NCI-H226 (cell line): ENCODE measurements at places on chromosomes 1 and 21.
A peak's percentile ranks its signal among the peaks of the same experiment; 100 is the strongest.

DNA sequence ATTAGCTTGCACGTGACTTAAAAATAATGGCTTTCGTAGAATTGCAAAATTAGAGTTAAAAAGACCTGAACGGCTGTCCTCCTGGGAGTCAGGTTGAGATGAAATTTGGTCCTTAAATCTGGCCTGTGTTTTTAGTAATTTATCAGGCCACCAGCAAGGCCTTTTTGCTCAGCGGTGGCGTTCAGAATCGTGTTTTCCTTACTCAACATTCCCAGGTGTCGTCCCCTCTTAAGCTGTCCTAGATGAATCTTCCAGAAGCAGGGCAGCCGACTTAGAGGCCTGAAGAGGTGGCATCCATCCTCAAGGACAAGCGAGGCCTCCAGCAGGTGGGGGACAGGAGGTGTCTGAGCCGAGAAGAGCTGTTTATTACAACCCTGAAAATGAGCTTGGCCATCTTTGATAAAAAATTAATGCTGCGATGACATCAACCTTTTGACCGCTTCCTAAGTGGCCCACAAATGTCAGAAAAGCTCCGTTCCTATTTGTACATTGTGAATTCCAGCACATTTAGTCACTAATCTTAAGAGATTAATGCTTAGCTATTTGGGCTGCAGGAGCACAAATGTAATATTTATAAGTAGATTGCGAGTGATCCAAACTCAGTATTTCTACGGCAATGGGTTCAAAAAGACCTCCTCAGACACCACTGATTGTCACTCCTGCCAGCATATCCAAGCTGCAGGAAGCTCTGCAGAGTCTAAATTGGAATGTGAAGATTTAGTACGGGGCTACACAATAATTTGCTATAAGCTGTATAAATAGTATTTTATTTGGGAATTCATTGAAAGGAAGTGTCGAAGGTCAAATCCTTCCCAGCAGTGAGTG is 344.1 kb upstream of the VAMP3 start:
- no peak for DNase-seq

GRCh38 chr1:8527941-8528340 is 210.0 kb downstream of the SLC45A1 start:
- DNase-seq, result no peak

DNA sequence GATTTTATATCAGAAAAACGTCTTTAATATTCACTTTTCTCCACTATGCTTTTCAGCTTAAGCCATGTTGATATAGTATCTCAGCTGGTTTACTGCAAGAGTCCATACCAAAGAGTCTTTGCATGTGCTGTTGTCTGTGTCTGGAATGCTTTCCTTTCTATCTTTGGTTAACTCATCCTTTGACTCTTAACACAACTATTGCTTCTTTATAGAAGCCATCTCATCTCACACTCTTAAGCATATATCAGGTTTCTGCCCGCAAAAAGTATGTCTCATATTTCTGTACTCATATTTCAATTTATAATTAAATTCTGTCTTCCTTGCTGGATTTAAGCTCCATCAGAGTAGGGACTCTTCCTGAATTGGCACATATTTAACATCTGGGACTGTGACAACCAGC is 220.9 kb upstream of the KCNK2 start:
- no peak for DNase-seq

DNA sequence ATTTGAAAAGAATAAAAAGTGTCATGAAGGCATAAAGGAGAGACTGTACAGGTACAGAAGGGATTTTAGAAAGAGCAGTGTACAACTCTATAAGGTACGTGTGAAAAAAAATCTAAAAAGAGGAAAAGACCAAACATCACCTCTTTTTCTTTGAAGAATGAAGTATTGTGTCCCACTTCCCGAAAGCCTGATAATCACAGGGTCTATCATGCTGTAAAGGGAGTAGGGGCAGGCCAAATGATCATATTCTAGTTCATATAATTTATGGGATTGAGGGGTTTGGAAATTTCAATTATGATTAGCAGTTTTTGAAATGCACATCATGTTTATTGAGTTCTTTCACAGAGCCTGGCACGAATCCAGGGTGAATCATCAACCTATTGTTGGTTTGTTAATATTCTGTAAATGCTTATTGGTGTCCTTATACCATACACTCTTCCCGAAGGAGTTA is 910 bp upstream of the RERE start:
- peak; percentile 15 for DNase-seq

DNA sequence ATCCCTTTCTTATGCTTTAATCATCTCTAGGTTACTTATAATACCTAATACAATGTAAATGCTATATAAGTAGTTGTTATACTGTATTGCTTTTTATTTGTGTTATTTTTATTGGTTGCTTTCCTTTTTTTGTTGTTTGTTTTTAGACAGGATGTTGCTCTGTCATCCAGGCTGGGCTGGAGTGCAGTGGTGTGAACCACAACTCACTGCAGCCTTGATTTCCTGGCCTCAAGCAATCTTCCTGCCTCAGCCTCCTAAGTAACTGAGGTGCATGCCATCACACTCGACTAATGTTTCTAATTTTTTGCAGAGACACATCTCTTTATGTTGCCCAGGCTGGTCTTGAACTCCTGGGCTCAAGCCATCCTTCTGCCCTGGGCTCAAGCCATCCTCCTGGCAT is 26.9 kb downstream of the KRTAP19-8 start:
- no peak for DNase-seq

- peak; percentile 39 for DNase-seq
These were observed 33.3 kb downstream of the ADCY10 start for GRCh38 chr1:167880580-167881021.

DNA sequence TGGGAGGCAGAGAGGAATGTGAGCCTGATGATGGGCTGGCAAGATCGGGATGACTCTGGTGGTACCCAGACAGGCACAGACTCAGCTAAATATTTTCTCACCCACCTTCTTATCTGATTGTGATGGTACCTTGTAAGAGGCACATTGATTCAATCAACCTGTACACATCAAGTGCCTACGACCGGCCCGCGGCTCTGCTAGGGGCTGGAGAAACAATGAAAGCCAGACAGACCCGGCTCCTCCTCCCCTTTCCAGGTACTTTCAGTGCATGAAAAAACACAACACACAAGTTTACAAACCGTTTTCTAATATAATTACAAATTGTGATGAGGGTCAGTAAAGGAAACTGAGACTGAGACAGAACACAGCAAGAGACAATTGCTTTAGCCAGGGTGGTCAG is 115.0 kb downstream of the LACTBL1 start:
- no peak for DNase-seq

DNA sequence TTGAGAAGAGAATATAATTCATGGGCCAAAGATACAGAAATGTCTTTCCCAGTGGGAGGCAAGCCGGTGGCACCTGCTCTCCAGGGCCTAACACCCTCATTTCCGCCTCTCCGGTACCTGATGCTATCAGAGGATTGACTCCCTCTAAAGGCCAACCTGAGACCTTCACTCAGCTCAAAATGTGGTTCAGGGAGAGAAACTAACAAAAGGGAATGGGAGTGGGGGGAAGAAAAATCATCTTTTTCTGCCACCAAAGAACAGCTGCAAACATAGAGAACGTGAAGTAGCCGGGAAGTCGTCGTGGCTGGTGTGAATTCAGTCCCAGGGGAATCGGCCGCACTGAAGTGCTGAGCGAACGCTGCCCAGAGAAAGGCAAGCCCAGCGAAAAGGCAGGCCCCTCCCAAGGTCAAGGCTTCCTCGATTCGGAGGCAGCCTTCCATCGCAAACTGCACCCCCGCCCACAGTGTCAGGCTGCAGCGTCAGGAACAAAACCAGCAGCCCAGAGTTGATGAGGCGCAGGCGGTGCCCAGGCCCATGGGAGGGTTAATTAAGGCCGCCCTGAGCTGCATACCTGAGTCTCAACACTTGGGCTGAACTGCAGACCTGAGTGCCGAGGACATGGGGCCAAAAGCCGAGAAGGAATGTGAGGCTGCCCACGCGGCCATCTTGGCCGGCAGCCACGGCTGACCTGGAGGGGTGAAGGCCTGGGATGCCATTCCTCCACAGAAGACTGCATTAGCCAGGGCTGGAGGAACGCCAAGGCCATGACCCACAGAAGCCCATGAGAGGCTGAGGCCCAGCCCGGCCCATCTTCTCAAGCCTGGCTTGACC is 160.2 kb downstream of the PSMG1 start:
- peak; percentile 93 for DNase-seq

GRCh38 chr1:108316545-108316944 is 72.7 kb upstream of the NBPF4 start:
- peak; percentile 3 for DNase-seq

DNA sequence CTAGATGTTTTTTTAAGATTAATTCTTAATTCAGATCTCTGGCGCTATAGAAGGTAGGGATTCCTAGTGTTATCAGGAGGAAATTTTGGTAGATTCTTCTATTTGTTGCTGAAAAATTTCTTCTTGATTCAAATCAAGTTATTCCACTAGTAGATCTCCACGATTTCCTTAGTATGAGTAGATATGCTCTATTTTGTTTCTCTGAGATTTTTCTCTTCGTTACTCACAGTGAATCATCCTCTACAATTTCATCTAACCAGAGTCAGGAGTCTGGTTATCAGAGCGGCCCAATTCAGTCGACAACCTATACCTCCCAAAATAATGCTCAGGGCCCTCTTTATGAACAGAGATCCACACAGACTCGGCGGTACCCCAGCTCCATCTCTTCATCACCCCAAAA is 18.8 kb upstream of the HAX1 start:
- no peak for DNase-seq

- DNase-seq, result no peak
These were observed 21.3 kb downstream of the SLC44A5 start for GRCh38 chr1:75589637-75590036.

DNA sequence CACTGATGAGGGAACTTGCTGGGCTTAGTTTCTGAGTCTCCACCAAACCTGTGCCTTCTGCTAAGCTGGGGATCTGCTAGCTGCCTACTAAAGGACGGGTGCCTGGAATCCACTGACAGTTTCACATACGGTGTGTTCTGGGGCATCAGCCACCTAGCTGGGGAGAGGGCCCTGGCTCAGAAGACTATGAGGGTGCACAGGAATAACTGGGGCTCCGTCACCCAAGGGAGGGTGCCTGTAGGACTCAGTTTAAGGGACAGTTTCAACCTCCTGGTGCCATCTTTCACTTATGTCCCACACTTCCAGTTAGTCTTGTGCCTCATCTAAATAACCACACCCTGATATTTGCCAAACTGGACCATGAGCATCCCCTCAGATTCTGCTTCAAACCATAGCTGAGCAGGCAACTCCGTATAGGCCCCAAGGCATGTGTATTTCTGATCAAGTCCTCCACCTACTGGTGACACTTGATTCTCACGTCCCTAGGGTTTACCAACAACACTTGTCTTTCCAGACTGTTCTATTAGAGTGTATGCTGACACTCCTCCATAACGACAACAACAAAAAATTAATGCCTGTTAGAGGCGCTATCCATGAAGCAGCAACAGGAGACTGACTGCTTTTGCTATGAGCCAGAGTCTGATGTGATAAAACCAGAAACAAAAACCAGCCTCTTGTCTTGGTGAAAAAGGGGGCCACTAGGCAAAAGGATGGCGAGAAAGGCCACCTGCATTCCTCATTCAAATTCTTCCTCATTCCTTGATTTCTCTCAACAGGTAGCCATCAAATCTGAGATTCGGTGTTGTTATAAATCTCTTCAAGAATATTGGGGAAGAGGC is 55.0 kb upstream of the PAXBP1 start:
- peak; percentile 8 for DNase-seq

DNA sequence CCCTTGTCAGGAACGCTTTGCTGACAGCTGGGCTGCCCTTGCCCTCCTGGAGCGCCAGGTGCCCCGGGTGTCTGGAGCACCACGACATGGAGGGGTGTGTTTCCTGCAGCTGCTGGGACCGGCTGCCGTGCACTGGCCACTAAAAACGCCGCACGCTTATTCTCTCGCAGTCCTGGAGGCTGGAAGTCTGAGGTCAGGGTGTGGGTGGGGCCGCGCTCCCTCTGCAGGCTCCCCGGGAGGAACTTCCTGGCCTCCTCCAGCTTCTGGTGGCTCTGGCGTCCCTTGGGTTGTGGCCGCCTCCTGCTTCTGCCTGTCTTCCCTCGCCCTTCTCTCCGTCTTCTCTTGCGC is 28.0 kb upstream of the PLCH2 start:
- DNase-seq, result no peak

- peak; percentile 15 for DNase-seq
These were observed 5.5 kb downstream of the PTPN7 start for GRCh38 chr1:202154766-202155477.

DNA sequence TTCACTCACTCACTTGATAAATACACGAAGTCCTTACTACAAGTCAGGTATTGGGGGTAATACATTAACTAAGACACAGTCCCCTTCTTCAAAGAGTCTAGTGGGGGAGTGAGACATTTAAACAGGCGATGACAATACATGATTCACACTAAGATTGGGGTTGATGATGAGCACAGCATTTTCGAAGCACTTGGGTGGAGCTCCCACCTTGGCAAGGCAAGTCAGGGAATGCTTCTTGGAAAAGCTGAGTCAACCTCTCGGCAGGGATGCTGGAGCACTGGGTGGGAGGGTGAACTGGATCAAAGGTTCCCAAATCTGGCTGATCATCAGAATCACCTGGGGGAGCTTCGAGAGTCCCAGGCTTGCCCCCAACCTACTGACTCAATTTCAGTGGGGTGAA is 57.9 kb upstream of the ENAH start:
- peak; percentile 62 for DNase-seq

GRCh38 chr21:45802425-45802824 is 158.9 kb downstream of the PCBP3 start:
- no peak for DNase-seq

DNA sequence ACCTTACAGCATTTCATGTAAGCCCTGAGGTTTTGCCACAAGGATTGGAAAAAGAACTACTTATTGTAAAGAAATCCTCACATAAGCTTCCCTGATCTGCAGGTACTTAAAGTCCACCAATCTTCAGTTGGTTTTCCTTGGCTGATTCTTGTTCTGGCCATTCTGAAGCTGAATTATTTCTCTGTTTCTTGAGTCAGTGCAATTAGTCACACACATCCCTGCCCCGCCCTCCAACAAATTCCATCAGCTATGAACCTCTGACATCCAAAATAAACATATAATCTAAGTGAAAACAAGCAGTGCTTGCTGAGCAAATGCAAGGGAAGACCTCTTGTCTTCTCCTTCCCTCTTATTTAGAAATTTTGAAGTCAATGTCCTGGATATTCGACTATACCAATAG is 8.2 kb upstream of the FNDC7 start:
- peak; percentile 26 for DNase-seq

DNA sequence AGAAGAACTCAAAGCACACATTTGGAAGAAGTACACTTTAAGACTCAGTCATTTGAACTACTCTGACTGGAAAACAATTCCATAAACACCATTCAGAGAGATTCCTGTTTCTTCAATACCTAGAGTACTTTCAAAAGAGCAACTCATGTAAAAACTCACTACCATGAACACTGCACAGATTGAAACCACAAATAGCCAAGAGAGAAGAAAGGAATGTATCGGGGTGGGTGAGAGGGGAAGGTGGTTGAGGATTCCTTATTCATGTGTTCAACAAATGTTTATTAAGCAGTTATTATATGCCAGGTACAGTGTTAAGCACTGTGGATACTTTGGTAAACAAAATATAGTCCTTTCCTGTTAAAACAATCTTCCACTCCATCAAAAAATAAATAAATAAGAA is 64.7 kb downstream of the NRIP1 start:
- peak; percentile 69 for DNase-seq

GRCh38 chr1:30762152-30762929 is 4.8 kb upstream of the LAPTM5 start:
- no peak for DNase-seq

- DNase-seq, result no peak
These were observed 6.5 kb upstream of the GUCA2A start for GRCh38 chr1:42170779-42171621.

- no peak for DNase-seq
These were observed 138.8 kb downstream of the ROR1 start for GRCh38 chr1:63912643-63913042.
